Epithelial cell of proximal tubule (primary cell): ENCODE measurements at places on chromosomes 11 and 22. TPM values are rescaled to one million over a fixed set of nuclear protein-coding genes. Genes with fewer than 3 reads are reported as not detected.

The ZPR1 gene
- total RNA-seq = 39.4 and 64.4 TPM in 2 replicates

The PEX26 gene
- total RNA-seq = 23.9 and 30.6 TPM in 2 replicates

The DEFB131B gene
- not detected in 2 replicates for total RNA-seq

The ASCL2 gene
- total RNA-seq = 0.12 TPM in 1 of 2 replicates, not detected in the other

The P2RY6 gene
- total RNA-seq = 3.7 and 4.0 TPM in 2 replicates

The SLC22A9 gene
- total RNA-seq = not detected in 2 replicates

The NRGN gene
- total RNA-seq = 2.7 and 5.8 TPM in 2 replicates

The MN1 gene
- 0.06 and 2.1 TPM in 2 replicates for total RNA-seq

The B3GAT1 gene
- 0.07 TPM in 1 of 2 replicates, not detected in the other for total RNA-seq

The TRIM5 gene
- total RNA-seq = 20.5 and 28.5 TPM in 2 replicates

- DNase-seq = no peak
Measured at GRCh38 chr22:31081963-31082605, 966 bp downstream of the SMTN start.

GRCh38 chr11:122981388-122982264 is at the start of gene BSX:
BSX (minus strand) TSS chr11:122981834; CDS start chr11:122981671, 163 bp downstream.
- no peak for DNase-seq

- no peak for DNase-seq
Measured at GRCh38 chr11:48031602-48032001, 51.2 kb downstream of the PTPRJ start.

GRCh38 chr11:8086001-8086479 is 5.0 kb downstream of the TUB start:
- DNase-seq = no peak

DNA sequence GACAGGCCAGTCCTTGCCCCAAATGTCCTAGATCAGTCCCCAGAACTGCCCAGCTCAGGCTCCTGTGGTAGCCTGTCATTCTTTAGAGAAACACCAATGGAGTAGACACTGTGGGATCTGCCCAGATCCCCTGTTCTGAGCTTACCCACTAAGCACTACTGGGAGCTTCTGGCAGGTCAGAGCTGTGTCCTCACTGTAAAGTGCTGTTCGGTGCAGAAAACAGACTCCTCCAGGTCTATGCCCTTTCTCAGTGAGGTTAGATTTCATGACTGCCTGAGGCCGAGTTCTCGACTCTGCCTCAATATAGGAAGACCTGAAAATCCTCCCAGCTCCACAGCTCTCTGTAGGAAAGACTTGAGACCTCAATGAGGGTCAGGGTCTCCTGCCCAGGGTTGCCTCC is 67.5 kb upstream of the IGLL5 start:
- no peak for DNase-seq

DNA sequence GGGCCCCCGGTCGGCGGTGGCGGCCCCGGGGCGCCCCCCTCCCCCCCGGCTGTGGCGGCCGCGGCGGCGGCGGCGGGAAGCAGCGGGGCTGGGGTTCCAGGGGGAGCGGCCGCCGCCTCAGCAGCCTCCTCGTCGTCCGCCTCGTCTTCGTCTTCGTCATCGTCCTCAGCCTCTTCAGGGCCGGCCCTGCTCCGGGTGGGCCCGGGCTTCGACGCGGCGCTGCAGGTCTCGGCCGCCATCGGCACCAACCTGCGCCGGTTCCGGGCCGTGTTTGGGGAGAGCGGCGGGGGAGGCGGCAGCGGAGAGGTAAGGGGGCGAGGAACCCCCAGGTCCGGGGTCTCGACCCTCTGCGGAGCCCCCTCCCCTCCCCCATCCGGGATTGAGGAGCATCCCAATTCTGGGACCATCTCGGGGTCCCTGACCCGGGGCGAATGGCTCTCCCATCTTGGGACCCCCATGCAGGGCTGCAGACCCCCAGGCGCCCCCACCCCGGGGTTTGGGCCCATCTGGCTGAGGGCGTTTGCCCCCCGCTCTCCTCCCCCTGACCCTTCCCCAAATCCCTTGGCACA is 431 bp downstream of the KMT2A start:
- DNase-seq = no peak

DNA sequence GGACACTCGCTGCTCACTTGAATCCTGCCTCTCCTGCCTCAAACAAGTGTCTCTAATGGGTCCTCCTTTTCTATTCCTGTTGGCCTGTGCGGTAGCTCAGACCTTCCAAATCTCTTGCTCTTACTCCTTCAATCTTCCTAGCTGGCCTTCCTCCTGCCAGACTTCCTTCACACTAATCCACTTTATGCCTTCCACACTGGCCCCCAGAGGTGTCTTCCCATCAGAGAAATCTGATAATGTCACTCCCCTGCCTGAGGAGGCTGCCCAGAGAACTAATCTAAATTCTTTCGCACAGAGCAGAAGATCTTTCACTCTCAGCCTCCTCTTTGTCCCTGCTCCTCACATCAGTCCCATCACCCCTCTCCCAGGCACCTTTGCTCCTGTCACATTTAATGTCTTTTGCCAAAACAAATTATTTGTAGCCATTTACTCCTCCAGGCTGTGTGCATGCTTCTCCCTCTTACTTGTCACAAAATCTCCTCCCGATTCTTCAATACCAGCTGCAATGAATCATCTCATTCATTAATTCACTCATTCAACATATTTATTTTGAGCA is 175.7 kb downstream of the MAML2 start:
- DNase-seq = no peak

GRCh38 chr22:35733791-35734516 is 16.3 kb downstream of the APOL5 start:
- no peak for DNase-seq

GRCh38 chr22:22422629-22423112 is 85.9 kb downstream of the ZNF280B start:
- peak; percentile 39 for DNase-seq

DNA sequence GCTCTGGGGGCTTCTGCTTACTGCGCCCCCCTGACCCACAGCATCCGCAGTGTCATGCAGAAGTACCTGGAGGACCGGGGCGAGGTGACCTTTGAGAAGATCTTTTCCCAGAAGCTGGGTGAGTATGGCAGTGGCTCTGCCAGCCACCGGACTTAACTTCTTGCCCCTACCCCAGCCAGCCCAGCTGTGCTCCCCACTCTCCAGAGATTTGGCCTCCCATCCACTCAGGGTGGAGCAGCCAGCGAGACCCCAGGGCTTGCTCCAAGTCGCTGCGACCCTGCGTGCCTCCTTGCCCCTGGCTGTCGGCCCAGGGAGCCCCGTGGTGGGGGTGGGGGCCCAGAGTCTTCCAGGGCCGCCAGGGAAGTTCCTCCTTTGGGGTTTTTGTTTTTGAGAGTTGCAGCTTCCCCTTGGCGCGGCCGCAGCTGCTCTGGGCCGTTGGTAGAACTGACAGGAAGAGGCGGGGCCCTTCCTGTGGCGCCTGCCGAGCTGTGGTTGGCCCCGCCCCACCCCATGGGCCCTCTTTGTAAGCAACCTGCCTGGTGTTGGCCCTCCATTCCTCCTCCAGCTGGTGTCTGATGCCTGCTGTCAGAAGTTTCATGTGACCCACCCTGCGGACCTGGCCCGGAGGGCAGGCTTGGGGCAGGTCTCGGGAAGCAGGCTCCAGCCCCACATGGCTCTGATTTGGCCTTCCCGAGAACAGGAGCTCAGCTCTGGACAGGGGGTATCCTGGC is 11.1 kb downstream of the GRK2 start:
- DNase-seq = no peak

DNA sequence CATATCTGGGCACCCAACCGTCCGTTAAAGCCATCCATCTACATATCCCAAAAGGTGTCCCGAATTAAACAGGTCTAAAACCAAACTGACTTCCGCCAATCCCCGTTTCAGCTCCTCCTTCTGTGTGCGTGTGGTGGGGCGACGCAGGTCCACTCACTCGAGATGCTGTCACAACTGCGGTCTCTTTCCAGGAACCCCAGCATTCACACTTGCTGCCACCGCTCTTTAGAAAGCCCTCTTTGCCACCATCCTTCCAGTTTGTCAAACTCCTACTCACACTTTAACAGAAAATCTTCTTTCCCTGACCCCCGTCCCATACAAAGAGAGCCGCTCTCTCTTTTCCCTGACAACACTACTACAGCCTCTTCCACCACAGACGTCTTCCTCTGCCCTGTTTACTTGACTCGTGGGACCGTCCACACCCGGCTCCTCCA is 467 bp downstream of the ESS2 start:
- DNase-seq = no peak

GRCh38 chr11:35619855-35620640 is 1.8 kb downstream of the FJX1 start:
- DNase-seq = no peak

DNA sequence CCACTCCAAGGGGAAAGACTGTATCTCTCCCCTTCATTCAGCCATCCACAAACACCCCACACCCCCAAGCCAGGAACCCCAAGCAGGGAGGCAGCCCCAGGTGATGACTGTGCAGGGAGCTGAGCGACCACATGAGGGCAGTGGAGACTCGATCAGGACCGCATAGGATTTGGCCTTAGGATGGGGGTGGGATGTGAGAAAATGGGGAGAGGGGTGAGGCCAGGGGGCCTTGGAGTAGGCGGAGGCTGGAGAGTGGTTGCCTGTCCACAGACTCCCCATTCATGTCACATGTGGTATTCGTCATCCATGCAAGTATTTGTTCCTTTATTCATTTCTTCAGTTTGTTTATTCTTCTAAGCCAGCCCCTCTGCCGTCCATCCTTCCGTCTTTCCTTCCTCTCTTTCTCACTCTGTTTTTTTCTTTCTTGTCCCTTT is 2.7 kb upstream of the RHOD start:
- DNase-seq = no peak

DNA sequence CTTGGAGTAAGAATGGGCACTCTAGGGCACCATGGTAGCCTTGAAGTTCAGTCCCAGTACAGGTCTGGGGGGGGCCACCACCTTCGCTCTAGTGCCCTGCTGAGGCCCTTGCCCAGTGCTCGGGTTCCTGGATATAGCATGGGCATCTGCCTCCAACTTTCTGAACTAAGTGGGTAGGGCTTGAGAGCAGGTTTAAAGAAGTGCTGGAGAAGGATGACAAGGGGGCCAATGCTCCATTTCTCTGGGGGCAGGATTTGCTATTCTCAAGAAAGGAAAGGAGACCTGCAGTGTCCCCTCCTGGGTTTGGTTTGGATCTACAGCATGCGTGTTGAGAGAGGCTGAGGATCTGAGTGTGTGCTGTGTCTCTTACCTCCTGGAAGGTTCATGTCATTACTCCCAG is 82.2 kb upstream of the SUSD2 start:
- DNase-seq = no peak
